Activated naive CD8-positive, alpha-beta T cell treated with anti-CD3 and anti-CD28 coated beads for 36 hours (primary cell): ENCODE measurements at places on chromosomes 2 and 18.

DNA sequence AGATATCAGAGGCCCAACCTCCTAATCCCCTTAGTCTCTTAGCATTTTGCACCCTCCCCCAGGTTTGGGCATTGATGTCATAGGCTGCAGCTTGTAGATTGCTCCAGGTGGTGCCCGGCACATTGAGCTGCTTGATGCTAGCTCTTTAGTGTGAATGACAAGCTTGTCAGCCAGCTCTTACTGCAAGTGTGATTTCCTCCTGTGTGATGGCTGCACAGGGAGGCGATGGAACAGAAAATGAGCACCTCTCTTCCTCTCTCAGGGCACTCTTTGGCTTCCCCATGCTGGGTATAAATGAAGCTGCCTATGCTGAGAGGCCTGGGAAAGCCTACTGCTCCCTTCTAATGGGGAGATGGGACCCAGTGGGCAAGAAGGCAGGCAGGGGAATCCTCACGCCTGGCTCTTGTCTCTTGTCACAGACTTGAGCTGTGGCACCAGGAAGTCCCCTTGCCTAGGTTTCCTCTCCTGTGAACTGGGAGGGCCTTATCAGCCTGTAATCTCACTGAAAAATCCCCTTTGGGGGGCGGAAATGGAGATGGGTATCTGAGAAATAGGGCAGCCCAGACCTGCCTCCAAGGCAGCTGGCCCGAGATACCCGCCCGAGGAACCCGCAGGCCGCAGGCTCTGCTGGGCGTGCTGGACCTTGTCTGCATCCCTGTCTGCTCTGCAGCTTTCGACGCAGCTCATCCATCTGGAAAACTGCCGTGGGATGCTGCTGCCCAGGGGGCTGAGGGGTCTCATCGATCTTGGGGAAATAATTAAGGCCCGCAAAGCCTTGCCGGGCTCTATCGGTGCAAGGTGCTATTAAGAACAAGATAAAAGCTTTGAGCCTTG, 163.5 kb upstream of the CXCR4 start:
- DNase-seq = peak; percentile 31

DNA sequence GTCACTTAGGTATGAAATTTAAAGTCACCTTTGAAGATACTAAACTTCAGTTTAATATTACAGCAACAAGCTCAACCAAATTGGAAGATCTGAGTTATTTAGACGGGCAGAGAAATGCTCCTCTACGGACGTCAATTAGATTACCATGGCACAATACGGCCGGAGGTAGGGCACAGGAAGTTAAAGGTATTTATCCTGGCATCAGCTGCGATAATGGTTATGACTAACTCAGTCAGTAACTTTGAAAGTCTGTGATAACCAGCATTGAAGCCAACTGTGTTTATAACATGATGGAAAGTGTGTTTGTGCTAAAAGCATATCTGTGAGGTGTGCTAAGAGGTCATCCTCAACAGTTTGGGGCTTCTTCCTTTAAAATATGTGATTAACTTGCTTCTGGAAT, 117.3 kb downstream of the WDSUB1 start:
- DNase-seq = no peak

DNA sequence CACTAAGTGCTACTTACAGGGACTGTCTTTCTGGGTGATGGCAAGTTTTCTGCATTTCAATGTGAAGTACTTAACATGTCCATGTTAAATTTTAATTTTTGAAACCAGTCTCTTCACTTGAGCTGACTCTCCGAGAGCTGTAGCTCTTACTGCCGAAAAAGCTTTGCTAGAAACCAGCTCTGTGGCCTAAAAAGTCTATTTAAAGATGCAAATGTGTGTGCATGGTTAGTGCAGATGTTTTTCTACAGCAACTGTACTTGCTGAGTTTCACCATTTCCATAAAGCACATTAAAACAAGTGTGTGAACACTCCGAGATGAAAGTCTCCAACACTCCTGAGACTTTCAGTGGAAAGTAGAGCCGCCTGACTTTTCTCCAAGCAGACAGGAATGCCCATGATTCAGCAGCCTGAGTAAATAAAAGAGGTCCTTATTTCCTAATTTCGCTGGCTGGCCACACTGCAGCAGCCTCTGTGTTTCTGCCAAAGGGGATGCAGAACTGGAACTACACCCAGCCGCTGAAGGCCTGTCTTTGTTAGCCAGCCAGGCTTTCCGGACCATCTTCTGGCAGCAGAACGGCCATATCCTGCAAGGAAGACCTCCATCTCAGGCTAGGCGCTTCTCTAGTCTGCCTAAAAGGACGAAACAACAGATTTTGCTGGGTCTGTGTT, 121.2 kb downstream of the ZNF521 start:
- no peak for DNase-seq

- DNase-seq = no peak
Measured at GRCh38 chr2:240155048-240155744, 14.7 kb upstream of the OTOS start.

DNA sequence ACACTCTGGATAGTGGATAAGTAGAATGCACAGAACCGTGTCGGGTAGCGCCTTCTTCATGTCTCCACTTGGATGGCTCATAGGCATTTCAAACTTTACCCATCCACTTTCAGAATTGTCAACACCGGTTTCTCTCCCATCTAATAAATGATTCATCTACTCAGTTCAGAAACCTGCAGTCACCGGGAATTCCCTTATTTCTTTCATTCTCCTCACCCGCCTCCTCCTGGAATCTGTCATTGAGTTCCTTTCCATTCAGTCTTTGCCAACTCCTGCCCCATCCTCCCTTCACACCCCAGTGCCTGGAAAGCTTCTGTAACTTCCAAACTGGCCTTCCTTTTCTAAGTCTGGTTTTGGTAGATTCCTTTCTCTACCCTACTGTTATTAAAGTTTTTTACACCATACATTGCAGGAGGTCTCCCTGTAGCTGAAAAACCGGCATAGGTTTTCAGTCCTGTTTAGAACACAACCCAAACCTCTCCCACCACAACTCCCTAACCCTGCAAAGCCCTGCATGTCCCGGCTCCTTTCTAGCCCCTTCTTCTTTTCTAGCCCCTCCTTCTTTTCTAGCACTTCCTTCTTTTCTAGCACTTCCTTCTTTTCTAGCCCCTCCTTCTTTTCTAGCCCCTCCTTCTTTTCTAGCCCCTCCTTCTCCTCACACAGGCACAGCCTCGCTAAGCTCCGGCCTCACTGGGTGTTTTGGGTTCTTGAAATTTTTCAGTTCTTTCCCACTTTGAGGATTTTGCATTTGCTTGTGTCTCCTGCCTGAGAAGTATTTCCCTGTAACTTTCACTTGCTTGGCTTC, 133.9 kb upstream of the KLHL14 start:
- DNase-seq = no peak
